Naive thymus-derived CD4-positive, alpha-beta T cell (primary cell): ENCODE measurements at places on chromosomes 1 and 21.

- H3K4me1 ChIP-seq = no peaks in the 10 kb centered on the region
- H3K4me3 ChIP-seq = no peak overlapping the region
- H3K27me3 ChIP-seq = no peaks in the 10 kb centered on the region
Observed at GRCh38 chr1:215970406-215970805, 403.3 kb downstream of the KCTD3 start.

DNA sequence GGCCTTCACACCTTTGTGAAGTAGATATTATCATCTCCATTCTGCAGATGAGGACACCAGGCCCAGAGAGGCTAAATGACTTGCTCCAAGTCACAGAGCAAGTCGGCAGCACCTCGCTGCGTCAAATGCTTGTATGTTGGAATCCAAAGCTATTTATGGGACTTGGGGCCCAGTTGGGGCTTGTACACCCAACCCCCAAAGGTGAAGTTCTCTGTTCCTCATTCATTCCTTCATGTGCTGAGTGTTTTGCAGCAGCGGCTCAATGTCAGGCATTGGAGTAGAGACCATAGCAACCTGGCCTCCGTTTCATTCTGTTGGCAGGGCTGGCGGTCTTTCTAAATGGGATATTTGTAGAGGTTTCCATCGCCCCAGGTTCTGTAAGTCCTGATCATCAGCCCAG is 113.4 kb upstream of the SLC25A33 start:
- no peaks in the 10 kb centered on the region for H3K27me3 ChIP-seq
- H3K36me3 ChIP-seq = no peaks in the 10 kb centered on the region
- peak overlapping the region; percentile 37 for H3K4me3 ChIP-seq
- no peak for DNase-seq
- H3K4me1 ChIP-seq = peaks cover 28% of the 10 kb centered on the region
- H3K27ac ChIP-seq = peak overlapping the region; percentile 56

DNA sequence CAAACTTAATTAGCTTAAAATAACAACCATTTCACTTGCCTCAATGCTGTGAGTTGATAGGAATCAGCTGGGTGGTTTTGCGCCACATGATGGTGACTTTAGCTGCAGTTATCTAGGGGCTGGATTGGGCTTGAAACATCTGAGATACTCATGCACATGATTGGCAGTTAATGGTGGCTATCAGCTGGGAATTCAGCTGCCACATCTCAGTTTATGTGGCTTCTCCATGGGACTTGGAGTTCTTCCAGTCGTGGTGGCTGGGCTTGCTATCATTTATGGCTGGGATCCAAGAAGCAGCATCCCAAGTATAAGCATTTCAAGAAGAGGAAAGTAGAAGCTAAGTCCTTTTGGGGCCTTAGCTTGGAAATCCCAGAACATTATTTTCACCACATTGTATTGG is 36.4 kb downstream of the PDC start:
- H3K27ac ChIP-seq = no peak overlapping the region
- H3K36me3 ChIP-seq = no peaks in the 10 kb centered on the region
- H3K27me3 ChIP-seq = no peaks in the 10 kb centered on the region

GRCh38 chr1:65002508-65003315 is 36.4 kb upstream of the JAK1 start:
- H3K4me3 ChIP-seq = peak overlapping the region; percentile 56
- peak; percentile 66 for DNase-seq
- H3K36me3 ChIP-seq = no peaks in the 10 kb centered on the region
- H3K4me1 ChIP-seq = peaks cover 16% of the 10 kb centered on the region
- H3K27ac ChIP-seq = peak overlapping the region; percentile 66

GRCh38 chr21:37165586-37165985 is 92.5 kb downstream of the TTC3 start:
- H3K36me3 ChIP-seq = peaks cover 68% of the 10 kb centered on the region
- H3K4me3 ChIP-seq = no peak overlapping the region
- H3K27me3 ChIP-seq = no peaks in the 10 kb centered on the region
- DNase-seq = no peak

- H3K36me3 ChIP-seq = no peaks in the 10 kb centered on the region
- DNase-seq = no peak
- no peak overlapping the region for H3K27ac ChIP-seq
- H3K4me3 ChIP-seq = no peak overlapping the region
- H3K27me3 ChIP-seq = no peaks in the 10 kb centered on the region
Observed at GRCh38 chr1:94067196-94067595, 53.8 kb downstream of the ABCA4 start.
